Smooth muscle cell of bladder (primary cell): ENCODE measurements at places on chromosomes 4 and X. TPM values are rescaled to one million over a fixed set of nuclear protein-coding genes. Genes with fewer than 3 reads are reported as not detected.

The PLS3 gene
- 249 and 338 TPM in 2 replicates for total RNA-seq

The GIMD1 gene
- not detected in 2 replicates for total RNA-seq

The ARAP2 gene
- total RNA-seq = 1.3 and 1.4 TPM in 2 replicates

The TRIM60 gene
- not detected in 2 replicates for total RNA-seq

The CPZ gene
- total RNA-seq = 14.5 and 44.8 TPM in 2 replicates

The RAB40A gene
- under 0.01 and 0.09 TPM in 2 replicates for total RNA-seq

The SRP72 gene
- 45.5 and 66.0 TPM in 2 replicates for total RNA-seq

The DRD5 gene
- total RNA-seq = not detected in 2 replicates

The FRMD7 gene
- under 0.01 and 0.09 TPM in 2 replicates for total RNA-seq

The AFP gene
- total RNA-seq = 0.55 and 0.85 TPM in 2 replicates

The SORBS2 gene
- 2.4 and 2.5 TPM in 2 replicates for total RNA-seq

The MAGEA8 gene
- total RNA-seq = not detected in 2 replicates

The TMEM35A gene
- total RNA-seq = 3.1 and 3.4 TPM in 2 replicates

The SSX4 gene
- not detected in 2 replicates for total RNA-seq

The SH3RF1 gene
- 12.7 and 16.3 TPM in 2 replicates for total RNA-seq

The CXCL11 gene
- total RNA-seq = 0.14 TPM in 1 of 2 replicates, not detected in the other

The CD40LG gene
- total RNA-seq = not detected in 2 replicates

The VCX3A gene
- not detected in 2 replicates for total RNA-seq

The NAT8L gene
- under 0.01 and 0.09 TPM in 2 replicates for total RNA-seq

The PNMA6A gene
- total RNA-seq = 1.6 and 3.2 TPM in 2 replicates
